ENCODE measurements at places on chromosomes 4 and X.

DNA sequence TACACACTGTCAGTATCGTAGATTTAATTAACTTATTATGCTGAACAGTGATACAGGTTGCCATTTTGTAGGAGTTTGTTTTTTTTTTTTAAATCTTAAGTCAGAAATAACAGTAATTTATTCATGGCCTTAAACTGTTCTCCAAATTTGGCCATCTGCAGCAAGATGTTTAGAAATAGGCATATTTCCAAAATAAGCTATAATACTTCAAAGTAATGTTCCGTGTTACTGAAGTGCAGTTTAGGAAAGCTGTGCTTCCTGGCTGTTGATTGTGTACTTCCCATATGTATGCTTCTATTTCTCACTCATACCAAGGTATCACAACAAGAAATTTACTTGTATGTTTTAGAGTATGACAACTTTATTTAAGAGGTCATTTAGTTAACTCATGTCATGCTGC is 28.9 kb downstream of the CPEB2 start:
- no peak for DNase-seq

GRCh38 chrX:138001226-138001625 is 435.3 kb downstream of the ZIC3 start:
- no peak for DNase-seq

DNA sequence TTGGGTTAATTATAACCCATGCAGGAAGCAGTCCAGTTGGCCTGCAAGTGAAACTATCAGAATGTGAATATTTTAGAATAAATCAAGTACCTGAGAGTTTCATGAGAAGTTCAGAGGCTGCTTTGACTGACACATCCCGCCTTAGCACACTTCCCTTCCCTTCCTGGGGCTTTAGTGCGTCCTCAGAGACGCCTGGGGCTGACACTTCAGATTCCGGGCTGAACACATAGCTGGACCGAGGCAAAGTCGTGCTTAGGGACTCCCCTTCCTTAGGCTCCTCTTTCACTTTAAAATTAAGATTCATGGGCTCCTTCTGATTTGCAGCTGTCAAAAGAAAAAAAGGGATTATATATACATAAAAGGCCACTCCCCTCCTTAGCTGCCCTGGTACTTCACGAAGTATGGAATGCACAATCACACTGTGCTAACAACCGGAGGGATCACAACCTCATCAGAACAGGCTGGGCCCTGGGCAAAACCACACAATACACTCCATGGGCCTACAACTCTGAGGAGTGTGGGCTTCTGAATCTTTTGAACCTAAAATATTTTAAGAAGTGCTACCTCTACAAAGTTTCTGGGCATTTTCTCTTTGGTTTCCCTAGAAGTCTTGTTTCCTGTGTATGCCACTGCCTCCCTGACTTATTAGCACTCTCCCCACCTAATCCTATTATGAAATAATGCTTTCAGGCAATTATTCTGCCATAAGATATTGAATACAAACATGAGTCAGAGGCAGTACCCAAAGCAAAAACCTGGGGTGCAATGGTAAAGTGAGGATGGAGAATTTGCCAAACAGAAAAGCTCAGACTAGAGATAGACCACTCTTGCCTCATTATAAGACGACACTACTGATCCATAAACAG is 68.2 kb downstream of the ZNF827 start:
- no peak for DNase-seq

- no peak for DNase-seq
Measured at GRCh38 chrX:79364306-79364705, 2.8 kb downstream of the ITM2A start.

DNA sequence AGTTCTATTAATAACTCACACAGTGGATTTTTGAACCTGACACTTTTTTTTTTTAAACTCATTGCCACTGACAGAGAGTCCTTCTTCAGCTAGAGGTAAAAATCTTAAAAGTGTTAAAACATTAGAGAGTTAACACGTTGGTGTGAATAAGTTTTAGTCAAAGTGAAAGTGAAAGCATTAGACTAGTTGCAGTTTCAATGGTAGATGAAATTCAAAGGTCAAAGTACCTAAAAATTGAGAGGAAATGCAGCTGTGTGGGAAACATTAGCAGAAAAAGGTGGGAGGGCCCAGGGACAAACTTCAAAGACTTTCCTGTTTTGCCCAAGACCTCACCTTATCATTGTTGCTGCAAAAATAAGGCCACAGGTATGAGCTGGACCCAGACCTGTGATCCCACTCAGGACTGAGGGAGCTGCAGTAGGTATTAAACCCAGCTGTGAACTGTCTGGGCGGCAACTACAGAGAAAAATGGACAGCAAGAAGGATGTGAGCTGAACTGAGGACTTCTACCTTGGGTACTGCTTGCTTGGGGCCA is 17.6 kb upstream of the GABRA4 start:
- no peak for DNase-seq

GRCh38 chr4:101961144-101961543 is 170.6 kb downstream of the BANK1 start:
- DNase-seq: peak; percentile 26

DNA sequence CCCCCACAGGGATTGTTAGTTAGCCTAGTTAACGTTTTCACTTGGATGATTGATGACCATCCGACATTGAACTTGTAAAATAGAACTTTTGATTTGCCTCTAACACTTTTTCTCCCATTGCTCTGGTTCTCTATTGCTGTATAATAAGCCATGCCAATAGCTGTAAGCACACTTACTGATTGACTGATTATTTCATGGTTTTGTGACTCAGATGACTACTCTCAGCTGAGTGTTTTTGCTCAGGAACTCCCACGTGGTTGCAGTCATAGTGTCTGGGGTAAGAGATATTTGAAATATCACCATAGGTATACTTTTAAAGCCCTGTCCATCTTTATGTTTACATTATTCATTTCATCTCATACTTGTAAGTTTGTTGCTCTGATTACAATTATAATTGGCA is 1285.5 kb downstream of the STIM2 start:
- DNase-seq: no peak

GRCh38 chrX:40380655-40381488 is 199.9 kb upstream of the ATP6AP2 start:
- no peak for DNase-seq

All from cerebellum (tissue), 4 donors.